HCT116 (cell line): ENCODE measurements at places on chromosomes 3 and 15.

DNA sequence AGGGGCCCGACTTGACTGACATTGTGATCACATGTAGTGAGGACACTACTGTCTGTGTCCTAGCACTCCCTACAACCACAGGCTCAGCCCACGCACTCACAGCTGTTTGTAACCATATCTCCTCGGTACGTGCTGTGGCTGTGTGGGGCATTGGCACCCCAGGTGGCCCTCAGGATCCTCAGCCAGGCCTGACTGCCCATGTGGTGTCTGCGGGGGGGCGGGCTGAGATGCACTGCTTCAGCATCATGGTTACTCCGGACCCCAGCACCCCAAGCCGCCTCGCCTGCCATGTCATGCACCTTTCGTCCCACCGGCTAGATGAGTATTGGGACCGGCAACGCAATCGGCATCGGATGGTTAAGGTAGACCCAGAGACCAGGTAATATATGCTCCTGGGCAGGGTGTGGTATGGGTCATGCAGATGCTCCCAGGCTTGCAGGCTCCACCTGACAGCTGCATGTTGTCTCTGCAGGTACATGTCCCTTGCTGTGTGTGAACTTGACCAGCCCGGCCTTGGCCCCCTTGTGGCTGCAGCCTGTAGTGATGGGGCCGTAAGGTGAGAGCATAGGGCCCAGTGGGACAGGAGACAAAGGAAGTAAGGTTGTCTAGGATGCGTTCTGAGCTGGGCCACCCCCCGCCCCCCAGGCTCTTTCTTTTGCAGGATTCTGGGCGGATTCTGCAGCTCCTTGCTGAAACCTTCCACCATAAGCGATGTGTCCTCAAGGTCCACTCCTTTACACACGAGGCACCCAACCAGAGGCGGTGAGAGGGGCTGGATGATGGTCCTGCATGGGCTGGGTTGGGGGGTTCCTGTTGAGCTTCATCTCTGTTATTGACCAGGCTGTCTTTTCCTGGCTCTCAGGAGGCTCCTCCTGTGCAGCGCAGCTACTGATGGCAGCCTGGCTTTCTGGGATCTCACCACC is 4.4 kb downstream of the DALRD3 start:
- DNase-seq, result no peak

- DNase-seq, result no peak
Observed at GRCh38 chr15:100986158-100986896, 67.2 kb downstream of the LRRK1 start.

- DNase-seq, result no peak
Observed at GRCh38 chr15:27061739-27062138, 90.8 kb downstream of the GABRG3 start.

DNA sequence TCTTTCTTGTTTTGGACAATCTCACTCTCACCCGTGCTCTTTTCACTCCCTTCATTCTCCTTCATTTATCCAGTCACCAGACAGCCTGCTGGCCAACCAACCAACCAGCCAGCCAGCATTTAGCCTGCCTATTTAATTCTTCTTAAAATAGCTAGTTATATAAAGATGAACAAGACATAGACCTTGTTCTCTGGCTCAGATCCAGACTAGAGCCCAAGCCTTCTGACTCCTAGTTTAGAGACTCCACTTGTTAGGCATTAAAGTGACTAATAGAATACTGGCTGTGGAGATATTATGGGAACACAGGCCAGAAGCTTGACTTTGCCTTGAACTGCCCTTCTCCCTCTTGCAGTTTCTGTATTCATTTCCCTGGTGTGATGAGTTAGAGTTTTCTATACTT is 215.3 kb upstream of the THRB start:
- DNase-seq, result no peak

DNA sequence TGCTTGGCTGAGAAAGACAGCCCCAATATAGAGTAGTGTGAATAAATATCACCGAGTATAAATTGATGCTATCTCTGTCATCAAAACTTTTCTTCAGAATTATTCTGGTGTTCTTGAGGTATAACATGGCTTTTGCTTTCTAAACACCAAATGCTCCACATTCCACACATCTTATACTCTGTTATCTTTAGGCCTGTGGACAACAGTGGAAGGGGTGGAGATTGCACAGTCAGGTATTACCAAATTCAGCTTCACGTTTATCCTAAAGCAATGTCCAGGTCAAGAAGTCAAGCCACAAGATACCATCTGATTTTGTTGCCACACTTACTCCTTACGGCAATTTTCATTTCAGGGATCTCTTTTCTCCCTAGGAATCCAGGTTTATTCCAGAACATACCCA is 394.8 kb downstream of the SI start:
- no peak for DNase-seq

GRCh38 chr3:16171825-16172224 is 2.7 kb upstream of the GALNT15 start:
- no peak for DNase-seq

- no peak for DNase-seq
Observed at GRCh38 chr3:133535971-133536881, 37.3 kb upstream of the CDV3 start.

DNA sequence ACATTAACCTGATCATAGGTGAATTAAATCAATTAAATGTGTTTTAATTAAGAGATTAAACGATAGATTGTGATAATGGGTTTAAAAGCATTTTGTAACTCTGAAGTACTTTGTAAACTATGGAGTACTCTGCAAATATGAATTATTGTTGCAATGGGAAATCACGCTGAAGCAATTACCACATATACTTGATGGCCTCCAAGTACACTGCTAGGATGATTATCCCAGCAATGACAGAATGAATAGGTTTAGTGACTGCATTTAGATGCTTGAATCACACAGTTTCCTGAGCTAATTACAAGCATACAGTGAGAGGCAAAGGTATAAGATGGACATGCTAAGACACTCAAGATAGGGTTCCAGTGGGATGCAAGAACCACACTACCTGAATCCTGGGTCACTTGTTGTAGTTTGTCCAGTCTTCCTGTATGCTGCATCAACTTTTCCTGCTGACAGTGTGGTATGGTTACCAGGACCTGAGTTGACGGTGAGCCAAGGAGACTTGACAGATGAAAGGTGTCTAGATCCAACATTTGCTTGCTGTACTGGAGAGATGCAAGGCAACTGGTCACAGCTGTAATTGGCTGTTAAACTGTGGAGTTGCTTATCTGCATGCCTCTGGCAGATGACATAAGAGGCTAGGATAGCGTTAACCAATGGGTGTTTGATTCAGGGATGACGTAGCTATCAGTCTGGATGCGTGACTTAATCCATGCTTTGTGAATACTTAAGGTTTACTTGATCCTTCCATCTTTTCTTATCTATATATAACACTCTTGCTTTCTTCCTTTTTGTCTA is 38.0 kb downstream of the RNF13 start:
- DNase-seq, result no peak

DNA sequence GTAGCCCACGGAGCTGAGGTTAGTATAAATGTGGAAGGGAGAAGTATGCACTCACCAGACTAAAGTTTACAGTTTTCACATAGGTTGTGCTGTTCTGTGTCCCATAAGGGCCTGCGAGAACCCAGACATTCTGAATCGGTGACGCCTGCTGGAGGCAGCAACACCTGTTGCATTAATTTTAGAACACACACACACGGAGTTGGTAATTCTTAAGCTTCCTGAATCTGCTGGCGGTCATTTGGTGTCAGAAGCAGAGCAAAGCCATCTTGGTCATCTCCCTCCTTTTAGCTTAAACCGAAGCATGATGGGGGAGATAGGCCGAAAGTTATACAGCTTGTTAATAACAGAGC is 41.1 kb upstream of the AP3B2 start:
- DNase-seq, result no peak

GRCh38 chr3:151467069-151467468 is 6.2 kb upstream of the IGSF10 start:
- DNase-seq, result no peak

- no peak for DNase-seq
Observed at GRCh38 chr15:89125088-89125826, 37.0 kb downstream of the ABHD2 start.
